Right kidney (tissue), 9 donors: ENCODE measurements at places on chromosomes 7 and 10.

- DNase-seq: no peak
Measured at GRCh38 chr7:137283153-137283552, 60.4 kb downstream of the PTN start.

DNA sequence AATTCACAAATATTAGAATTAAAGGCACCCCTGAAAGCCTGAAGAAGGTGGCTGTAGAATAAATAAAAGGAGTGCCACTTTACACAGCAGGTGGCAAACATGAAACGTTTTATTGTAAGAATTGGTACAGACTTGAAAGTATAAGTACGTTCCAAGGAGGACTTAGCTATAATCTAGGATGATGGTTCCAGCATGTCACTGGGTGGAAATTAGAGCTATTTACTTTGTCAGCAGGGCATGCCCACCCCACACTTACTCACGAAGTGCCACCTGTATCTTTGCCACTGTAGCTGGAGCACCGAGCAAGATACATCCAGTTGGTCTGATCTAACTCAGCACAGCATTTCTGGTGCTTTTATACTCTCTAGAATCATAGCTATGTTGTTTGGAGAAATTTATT is 97.8 kb downstream of the GRM8 start:
- no peak for DNase-seq

- DNase-seq: peak; percentile 33
Measured at GRCh38 chr7:151246851-151247580, 1.5 kb downstream of the SMARCD3 start.

- no peak for DNase-seq
Measured at GRCh38 chr7:156639426-156640256, 933 bp upstream of the RNF32 start.

DNA sequence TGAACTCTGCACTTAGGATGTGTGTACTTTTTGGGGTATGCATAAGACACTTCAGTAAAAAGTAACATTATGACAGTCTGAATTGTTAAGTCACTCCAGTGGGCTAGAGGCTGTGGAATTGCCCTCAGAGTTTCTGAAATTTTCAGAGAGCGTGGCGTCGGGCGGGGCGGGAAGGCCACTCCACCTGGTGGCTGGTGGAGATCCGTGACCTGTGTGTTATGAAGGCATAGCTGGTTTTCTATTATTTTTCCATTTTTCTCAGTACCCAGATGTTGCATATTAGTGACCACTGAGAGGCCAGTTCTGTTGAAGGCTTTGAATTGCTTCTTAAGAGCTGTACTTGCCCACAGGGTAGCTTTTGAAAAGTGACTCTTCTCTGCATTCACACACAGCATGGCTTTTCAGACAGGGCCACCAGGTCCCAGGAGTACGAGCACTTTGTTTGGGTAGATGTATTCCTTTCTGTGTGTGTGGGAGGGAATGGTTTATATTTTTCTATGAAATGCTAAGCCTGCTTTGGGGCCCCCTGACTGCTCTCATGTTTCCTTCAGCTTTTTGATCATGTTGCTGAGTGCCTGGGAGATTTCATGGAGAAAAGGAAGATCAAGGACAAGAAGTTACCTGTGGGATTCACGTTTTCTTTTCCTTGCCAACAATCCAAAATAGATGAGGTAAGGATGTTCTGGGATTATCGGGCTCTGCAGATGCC is 52.3 kb downstream of the TACR2 start:
- no peak for DNase-seq

DNA sequence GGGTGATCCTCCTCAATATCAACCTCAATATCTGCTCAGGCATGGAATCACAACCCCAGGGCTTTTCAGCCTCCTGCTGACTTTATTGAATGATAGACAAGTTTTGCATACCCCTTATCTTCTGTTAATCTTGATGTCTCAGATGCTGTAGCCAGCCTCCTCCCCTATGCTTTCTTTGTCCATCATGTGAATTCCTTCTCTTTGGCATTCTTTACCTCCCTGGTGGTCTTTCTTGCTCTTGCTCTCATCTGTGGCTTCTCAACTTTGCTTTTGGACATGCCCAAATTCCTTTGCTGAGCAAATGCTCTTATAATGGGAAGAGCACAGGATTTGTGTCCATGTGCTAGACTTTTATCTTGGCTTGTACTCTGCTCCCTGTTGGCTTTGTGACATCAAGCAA is 73.4 kb upstream of the FAM13C start:
- no peak for DNase-seq

DNA sequence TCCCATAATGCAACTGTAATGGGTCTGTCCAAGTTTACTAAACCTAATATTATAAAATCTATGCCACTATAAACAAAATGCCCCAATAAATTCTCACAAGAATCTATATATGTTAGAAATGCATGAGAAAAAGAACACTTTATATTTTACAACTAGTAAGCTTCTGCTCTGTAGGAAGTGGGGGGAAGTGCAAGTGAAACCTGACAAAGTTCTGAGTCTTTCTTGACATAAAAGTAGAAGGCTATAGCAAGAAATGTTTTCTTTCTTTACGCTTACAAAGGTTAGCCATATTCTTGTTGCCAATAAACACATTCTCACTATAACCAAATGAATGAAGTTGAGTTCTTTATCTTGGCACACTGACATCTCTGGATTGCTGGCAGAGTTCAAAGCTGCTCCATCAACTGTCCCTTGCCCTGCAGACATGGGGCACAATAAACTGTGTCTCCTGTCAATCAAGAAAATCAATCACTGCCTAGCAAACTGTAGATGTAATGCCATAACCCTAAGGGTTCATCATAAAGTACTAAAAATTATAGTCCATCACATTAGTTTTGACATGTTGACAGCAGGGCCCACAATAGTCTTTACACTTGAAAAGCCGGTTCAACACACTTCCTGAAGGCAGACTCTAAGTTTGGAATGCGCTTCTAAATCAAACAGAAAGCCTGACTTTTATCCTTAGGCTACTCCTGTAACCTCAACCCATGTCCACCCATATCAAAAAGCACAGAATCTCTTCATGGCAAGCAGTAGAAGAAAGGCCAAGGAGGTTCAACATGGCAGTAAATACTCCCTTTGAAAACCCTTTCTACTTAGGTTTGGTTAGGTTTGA is 58.6 kb downstream of the TPK1 start:
- no peak for DNase-seq

DNA sequence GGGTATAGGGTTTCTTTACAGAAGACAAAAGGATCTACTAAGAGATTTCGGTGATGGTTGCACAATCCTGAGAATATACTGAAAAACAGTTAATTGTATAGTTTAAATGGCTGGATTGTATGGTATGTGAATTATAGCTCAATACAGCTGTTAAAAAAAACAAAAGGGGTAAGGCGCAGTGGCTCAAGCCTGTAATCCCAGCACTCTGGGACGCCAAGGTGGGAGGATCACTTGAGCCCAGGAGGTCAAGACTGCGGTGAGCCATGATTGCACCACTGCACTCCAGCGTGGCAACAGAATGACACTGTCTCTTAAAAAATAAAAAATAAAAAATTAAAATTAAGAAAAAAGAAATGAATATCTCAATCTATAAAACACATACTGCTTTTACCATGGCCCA is 18.5 kb downstream of the ESYT2 start:
- DNase-seq: no peak

- DNase-seq: no peak
Measured at GRCh38 chr7:12139416-12139815, 71.7 kb upstream of the TMEM106B start.

- DNase-seq: no peak
Measured at GRCh38 chr7:142408794-142409193, 150.9 kb upstream of the PRSS58 start.
